ENCODE measurements at places on chromosomes 1 and 21.

- peak; percentile 23 for DNase-seq
These were observed 49.8 kb upstream of the GJA8 start for GRCh38 chr1:147852706-147853225.

GRCh38 chr1:5485436-5485835, 506.8 kb downstream of the NPHP4 start:
- DNase-seq = no peak

- no peak for DNase-seq
These were observed 5.4 kb upstream of the CELA2A start for GRCh38 chr1:15451014-15451722.

DNA sequence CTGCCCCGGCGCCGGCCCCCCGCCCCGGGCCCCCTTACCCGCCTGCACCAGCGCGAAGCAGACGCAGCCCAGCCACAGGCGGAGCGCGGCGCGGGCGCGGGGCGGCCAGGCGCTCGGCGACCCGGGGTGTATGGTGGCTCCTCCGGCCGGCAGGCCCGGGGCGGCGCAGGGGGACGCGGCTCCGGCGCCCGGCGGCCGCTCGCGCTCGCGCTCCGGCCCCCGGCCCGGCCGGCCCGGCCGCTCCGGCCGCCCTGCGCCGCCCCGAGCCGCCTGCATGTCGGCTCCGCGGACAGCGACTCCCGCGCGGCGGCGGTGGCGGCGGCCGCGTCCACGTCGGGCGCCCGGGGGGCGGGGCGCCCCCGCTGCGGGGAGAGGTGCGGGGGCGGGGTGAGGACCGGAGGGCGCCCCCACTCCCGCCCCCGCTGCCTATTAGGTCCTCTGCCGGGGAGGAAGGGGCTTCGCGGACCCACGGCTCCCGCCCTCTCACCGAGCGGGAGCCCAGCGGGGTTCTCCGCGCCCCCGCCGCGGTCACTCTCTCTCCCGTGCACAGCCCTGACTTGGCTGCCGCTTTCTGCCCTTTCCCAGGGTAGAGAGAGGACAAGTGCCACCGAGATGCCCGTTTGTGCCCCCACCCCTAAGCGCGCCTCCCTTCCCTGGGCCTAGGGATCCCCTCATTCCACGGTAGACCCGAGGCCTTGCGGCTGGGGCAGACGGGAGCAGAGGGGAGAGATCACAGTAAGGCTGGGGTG, at the start of gene FNDC5:
Gene FNDC5 (minus strand): TSS at position 298 of the 749 bp plus-strand sequence.
- peak; percentile 42 for DNase-seq

DNA sequence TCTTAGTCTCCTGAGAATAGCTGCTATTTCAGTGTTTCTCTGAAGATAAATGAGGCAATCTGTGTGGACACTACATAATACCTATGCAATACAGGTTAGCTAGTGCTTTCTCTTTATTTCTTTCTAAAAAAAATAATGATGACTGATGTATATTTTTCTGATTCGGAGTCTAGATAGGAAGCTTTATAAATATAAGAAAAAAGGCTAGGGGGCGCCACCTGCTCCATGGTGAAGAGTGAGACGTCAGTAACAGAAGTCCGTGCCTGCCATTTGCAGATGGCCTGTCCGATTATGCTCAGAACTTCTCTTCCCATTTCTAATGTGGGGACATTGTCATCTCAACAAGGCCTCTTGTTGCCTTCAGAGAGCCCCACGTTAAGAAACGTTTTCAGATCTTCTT, 26.4 kb downstream of the QSOX1 start:
- no peak for DNase-seq

GRCh38 chr1:217747156-217747769, 116.1 kb downstream of the SPATA17 start:
- DNase-seq = peak; percentile 37

DNA sequence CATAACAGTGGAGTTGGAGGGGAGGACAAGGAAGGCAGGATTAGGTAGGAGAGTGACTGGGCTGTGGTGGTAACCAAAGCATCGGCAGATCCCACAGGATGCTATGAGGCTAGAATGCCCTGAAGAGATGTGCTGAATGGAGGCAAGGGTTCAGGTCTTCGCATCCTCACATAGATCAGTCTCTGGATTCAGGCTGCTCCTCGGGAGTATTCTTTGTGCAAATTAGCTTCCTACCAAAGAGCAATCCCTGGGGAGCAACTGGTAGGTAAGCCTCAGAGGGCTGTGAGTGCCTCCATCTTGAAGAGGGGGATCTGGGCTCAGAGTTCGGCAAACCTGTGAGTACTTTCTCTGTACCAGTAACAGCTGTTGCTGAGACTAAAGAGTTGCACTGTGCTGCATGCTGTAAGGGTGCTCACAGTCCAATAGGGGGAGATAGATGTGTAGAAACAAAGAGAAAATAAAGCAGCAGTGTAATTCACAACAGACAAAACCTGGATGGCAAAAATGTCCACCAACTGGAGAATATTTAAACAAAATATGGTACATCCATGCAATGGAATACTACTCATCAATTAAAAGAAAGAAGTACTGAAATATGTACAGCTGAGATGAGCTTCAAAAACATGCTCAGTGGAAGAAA, 322.4 kb upstream of the DEPDC1 start:
- DNase-seq = peak; percentile 13

DNA sequence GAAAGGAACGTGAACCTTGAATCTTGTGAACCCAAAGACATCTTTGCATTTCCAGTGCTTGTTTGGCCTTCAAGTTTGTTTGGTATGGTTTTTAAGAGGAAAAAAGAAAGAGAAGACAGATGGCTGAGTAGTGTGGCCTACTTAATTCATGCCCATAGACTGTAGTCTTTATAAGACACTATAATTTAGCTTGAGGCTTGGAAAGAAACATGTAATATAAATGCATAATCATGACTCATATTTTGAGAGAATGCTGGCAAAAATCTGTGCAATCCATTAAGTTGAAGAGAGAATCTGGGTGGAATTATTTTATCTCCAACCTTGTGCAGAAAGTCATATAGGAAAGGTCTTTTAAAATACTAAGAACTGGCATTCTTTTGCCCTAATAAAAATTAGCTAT, 179.3 kb downstream of the SIPA1L2 start:
- DNase-seq = peak; percentile 36

GRCh38 chr1:212229654-212230053, 55.6 kb upstream of the PPP2R5A start:
- DNase-seq = no peak

DNA sequence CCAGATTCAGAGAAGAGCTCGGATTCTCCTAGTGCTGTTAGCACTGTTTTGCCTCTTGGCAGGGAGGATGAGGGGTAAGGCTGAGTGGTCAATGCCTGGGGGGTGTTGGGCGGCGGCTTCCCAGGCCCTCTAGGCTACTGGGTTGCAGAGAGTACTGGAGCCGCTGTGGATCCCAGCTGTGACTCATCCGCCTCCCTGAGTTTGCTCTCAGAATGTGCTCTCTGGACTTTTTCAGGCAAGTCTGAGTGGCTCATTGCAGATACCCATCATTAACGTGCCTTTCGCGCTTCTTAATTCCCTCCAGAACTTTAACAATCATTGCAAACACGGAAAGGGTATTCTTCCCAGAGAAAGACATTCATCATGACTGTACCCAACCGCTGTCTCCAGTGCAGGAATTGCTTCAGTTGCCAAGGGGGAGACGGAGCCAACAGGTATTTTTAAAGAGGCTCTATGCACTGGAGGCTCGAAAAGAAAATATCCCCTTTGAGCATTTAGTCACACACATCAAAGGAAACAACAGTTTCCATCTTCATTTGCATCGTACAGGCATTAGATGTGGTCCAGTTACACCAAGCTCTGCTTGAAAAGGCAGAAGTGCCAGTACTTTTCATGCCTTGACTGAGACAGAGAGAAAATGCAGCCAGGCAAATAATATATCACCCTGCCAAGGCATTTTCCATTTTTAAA, 14.4 kb upstream of the CAMTA1 start:
- DNase-seq = peak; percentile 85

GRCh38 chr1:223531742-223532341, 133.7 kb downstream of the CAPN8 start:
- DNase-seq = peak; percentile 56

- peak; percentile 50 for DNase-seq
These were observed 1.4 kb upstream of the C1QC start for GRCh38 chr1:22641906-22642636.

DNA sequence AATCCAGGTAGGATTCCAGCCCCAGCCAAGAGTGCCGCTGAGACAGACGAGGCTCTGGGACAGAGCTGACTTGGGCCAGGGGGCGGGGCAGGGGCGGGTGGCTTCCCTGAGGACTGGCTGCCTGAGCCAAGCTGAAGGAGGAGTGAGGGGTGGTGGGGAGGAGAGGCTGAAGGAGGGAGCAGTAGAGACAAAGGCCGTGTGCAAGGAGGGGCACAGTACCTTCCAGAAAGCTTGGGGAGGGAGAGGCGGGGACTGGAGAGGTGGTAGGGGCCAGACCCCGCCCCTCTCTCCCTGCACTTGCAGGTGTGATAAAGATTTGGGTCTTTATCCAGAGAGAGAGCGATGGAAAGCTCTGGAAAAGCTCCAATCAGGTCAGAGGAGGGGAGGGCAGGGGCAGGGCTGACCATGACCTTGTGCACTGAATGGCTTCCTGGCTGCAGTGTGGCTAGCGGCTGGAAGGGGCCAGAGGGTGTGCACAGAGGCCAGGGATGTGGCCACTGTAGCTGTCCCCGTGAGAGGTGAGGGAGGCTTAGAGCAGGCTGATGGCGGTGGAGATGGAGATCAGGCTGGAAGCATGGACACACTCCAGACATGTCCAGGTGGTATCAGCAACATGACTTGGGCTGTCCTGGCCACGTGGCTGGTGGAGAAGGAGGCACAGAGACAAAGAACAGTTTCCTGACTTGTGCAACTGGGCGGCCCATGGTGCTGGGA, 6.7 kb upstream of the EPHA8 start:
- no peak for DNase-seq

- DNase-seq = peak; percentile 48
These were observed 191.9 kb upstream of the DMRTA2 start for GRCh38 chr1:50615036-50615750.

- DNase-seq = no peak
These were observed 605.5 kb downstream of the SMYD3 start for GRCh38 chr1:245901565-245901964.

- DNase-seq = no peak
These were observed 3.3 kb upstream of the S100A3 start for GRCh38 chr1:153552335-153552734.

DNA sequence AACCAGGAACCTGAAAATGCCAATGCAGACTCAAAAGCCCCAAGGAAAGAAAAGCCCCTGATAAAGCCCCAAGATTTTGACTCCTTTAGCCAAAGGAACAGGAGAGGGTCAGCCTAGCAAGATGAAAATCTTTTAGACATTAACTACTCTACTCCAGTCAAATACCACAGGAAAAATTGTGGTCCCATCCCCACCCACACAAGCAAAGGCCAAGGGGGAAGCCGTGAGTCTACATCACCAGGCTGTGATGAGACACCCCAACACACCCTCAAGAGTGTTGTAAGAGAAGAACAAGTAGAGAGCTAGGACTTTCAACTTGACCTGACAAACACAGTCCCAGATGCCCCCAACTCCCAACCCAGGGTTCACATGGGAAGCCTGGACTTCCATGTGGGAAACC, 192.8 kb upstream of the NR5A2 start:
- no peak for DNase-seq

- no peak for DNase-seq
These were observed 52.3 kb upstream of the SIM2 start for GRCh38 chr21:36646645-36647044.

- no peak for DNase-seq
These were observed 324.4 kb downstream of the MATN1 start for GRCh38 chr1:30399026-30399425.

DNA sequence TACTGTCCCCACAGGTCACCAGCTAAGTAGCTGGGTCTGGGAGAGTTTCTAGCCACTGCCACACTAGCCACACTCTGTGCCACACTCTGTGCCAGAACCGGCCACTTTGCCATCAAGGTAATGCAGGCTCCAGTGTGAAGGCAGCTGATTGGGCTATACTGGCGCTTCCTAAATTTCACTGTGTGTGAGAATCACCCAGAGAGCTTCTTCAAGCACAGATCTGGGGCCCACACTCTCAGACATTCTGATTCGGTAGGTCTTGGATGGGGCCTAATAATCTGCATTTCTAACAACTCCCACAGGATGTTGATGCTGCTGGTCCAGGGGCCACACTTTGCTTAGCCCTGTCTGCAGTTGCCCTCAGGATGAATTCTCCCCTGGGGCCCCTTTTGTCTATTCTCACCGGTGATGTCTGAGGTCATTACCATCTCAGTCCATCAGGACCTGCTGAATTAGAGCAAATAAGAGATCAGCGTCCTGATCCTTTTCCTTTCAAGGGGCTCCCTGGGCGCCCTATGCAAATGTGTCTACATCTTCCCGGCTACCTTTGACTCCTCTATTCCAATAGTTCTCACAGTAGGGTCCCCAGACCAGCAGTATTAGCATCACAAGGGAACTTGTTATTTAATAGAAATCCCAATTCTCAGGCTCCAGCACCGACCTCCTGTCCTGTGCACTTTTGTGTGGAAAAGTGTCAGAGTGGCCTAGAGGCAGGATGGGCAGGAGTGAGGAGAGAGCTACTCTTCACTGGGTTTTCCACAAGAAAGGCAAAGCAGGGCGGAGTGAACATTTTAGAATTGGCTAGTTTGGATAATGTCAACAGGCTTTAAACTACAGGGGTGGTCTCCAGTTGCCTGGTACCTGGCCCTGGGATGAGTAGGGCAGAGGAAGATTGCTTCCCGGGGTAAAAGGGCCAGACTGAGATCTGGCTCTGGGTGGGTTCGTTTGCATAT, 24.7 kb upstream of the LRRN2 start:
- no peak for DNase-seq

- peak; percentile 68 for DNase-seq
These were observed 5.2 kb downstream of the TRNP1 start for GRCh38 chr1:26998429-26999300.

GRCh38 chr1:108854221-108855019, 2.5 kb downstream of the AKNAD1 start:
- peak; percentile 71 for DNase-seq
